ENCODE measurements at places on chromosomes 7 and 10. TPM values are rescaled to one million over a fixed set of nuclear protein-coding genes. Genes with fewer than 3 reads are reported as not detected.

GRCh38 chr7:158343526-158343925 lies 244.1 kb downstream of the PTPRN2 start:
- no peak for DNase-seq

DNA sequence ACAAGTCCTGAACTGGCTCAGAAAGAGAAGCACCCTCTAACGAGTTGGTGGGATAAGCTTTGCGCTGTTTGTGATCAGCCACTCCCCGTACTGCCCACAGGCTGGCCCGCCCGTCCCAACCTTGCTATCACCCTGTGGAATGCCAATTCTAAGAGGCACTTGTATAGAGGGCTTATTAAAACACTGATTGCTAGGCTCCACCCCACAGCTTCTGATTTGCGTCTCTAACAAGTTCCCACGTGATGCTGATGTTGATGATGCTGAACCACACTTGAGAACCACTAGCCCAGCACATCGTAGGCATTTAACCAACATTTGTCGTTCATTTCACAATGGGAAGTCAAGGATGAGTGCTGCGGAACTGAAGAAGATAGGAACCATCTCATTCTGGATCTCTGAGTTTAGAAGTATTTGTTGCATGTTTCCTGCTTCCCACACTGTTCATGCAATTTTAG lies 12.7 kb upstream of the GSAP start:
- no peak for DNase-seq

DNA sequence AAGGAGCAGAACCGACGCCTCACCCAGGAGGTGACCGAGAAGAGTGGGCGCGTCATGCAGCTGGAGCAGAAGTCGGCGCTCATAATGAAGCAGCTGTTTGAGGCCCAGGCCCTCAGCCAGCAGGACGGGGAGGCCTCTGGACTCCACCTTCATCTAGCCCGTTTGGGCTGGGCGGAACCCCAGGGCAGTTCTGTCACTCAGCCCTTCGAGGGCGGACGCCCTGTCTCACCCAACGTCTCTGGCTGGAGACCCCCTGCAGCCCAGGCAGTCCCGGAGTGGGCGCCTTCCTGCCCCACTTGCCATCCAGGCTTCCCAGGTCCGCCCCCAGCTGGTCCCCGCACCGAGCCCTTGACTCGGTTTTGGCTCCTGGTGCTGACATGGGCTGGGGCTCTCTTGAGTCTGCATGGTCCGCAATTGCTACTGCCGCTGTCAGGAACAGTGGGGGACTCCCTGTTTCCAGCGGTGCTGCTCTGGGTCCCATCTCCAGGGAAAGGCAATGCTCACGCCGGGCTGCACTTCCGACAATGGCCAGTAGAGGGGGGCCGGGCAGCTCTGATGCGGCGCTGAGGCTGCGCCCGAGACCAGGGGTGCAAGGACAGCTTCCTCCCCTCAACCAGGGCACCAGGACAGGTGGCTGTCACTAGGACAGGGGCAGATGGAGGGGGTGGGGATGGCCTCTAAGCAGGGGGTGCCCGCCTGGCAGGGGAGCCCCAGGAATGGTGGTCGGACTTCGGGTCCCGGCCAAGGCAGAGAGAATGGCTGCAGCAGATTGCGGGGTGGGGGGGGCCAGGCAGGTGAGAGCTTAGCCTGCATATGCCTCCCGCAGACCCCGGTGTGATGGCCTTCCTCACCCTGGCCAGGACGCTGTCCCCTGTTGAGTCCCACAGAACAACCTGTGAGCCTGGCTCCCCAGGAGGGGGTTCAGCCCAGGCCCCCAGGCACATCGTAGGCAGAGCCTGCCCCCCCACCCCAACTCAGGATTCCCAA lies 71.2 kb upstream of the KCTD7 start:
- DNase-seq: peak; percentile 84

DNA sequence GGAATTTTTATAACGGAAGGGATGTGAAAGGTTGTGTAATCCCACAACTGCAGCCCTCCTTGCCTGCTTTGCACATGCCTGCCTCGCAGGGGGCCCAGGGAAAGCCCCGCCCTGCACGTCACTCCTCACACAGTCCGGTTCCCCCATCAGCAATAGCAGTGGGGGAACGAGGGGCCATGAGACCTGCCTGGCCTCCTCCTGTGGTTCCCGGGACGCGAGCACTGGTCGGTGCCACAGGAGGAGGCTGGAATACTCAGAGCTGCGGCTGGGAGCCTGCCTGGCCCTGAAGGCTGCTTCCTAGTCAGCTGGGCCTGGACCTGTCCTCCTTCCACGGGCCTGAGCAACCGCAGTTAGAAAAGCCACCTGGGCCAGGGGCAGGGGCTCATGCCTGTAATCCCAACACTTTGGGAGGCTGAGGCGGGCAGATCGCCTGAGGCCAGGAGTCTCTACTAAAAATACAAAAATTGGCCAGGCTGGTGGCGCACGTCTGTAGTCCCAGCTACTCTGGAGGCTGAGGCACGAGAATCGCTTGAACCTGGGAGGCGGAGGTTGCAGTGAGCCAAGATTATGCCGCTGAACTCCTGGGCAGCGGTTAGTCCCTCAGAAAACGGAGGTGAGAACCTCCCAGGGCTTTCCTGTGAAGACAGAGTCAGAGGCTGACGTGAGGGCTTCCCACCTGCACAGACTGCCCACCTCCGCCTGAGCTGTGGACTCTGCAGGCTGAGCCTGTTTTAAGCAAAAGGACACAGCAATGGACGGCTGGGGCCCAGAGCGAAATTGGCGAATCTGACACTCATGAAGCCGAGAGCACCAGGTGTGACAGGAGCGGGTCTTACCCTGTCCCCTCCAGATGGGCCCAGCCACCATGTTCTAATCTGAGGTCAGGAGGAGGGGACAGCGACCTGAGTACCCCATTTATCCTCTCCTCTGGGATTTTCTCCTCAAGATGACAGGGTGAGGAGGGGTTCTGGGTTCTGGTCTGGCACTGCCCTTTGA lies 52.9 kb downstream of the VIPR2 start:
- DNase-seq: no peak

- peak; percentile 90 for DNase-seq
Measured at GRCh38 chr10:110398419-110399105, 93.8 kb upstream of the SMNDC1 start.

DNA sequence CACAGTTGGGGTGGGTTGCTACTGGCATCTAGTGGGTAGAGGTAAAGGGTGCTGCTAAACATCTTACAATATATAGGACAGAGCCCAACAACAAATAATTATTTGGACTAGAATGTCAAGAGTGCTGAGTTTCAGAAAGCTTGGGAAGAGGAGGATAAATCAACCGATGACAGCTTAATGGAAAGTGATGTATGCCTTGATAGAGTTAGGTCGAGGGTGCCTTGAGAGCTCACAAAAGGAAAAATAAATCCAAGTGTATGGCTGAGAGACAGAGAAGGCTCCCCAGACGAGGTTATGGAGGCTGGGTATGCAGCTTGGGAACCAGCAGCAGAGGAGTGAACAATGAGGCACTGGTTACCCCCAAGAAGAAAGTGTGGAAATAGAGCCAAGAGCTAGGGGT lies 211.1 kb downstream of the HDAC9 start:
- no peak for DNase-seq

DNA sequence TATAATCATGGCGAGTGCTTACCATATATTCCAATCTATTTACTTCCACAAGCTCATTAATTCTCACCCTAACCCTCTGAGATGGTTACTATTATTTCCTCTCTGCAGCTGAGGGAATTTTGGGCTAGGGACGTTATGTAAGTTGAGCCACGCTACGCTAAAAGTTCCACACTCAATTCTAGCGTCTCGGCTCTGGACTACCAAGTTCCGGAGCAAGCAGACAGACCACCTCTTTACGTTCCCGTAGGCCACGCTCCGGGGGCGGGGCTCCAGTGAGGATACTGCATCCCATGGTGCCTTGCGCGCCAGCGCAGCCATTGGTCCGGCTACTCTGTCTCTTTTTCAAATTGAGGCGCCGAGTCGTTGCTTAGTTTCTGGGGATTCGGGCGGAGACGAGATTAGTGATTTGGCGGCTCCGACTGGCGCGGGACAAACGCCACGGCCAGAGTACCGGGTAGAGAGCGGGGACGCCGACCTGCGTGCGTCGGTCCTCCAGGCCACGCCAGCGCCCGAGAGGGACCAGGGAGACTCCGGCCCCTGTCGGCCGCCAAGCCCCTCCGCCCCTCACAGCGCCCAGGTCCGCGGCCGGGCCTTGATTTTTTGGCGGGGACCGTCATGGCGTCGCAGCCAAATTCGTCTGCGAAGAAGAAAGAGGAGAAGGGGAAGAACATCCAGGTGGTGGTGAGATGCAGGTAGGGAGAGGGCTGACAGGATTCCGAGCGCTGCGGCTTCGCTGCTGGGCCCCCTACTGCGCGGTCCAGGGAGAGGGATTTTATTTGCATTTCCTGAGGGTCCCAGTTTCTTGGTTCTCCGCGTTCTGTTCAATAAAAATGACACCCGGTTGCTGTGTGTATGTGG lies at the start of gene KIF11:
KIF11 (plus strand) TSS at position 370 of the 858 bp plus-strand sequence; CDS start at position 616, 246 bp downstream.
- DNase-seq: peak; percentile 98

DNA sequence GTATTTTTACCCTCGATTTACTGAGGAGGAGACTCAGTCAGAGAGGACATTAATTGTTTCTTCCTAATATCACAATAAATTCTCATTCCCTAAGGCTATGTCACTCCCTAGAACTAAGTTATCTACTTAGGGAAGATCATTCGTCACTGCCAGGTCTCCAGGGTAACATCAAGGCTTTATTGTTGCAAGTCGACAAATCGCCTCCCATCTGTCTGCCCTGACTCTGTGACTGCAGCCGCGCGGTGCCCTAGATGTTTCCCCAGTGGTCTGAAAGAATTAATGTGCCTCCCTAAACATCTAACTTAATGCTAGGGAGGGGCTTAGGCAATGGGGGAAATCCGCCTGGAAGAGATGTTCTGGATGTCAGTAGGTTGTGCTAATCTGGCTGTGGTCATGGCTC lies 558.8 kb upstream of the C7orf33 start:
- DNase-seq: no peak

- no peak for DNase-seq
Measured at GRCh38 chr10:133459454-133460207, 5.9 kb downstream of the SCART1 start.

GRCh38 chr10:106615081-106615480 lies 549.4 kb downstream of the SORCS1 start:
- no peak for DNase-seq

DNA sequence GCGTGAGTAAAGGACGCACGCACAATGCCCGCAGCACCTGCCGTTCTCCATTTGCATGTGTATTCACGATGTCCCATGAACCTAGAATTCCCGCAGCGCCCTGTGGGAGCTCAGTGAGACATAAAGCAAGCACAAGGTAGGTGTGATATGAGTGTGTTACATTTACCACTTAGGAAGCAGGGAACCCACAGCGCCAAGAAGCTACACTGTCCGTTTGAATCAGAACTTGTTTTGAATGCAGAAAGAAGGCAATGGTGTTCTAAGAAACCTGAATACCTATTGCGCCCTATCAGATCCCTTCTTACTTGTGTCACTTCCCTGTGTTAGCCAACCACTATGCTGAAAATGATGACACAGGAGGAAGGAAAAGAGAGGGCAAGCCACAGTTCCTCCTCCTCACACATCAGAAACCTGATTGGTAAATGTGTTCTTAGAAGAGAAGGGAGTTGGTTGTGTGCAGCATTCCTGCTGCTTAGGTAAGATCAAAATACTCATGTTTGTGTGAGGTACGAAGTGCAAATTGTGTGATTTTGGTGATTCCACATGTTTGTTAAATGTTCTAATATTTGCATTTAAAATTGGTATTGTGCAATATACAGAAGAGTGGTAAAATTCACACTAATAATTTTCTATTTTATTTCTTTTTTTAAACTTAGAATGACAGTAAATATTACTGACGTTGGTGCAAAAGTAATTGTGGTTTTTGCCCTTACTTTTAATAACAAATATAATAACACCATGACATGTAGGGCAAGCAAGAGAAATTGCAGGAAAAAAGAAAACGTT lies 185.4 kb downstream of the SEC23IP start:
- no peak for DNase-seq

DNA sequence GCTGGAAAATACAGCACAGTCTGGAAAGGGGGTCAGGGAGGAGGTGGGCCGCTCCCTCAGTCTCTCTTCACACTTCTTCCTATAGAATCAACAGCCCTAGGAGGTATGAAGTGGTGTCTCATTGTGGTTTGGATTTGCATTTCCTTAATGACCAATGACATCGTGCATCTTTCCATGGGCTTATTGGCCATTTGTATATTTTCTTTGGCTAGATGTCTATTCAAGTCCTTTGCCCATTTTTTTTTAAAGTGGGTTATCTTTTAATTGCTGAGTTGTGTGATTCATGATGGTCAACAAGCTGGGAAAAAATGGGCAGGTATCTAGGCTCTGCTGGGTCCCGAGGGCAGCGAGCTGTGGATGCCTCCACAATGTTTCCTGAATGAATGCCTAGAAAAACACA lies 29.1 kb downstream of the TMEM130 start:
- DNase-seq: no peak

DNA sequence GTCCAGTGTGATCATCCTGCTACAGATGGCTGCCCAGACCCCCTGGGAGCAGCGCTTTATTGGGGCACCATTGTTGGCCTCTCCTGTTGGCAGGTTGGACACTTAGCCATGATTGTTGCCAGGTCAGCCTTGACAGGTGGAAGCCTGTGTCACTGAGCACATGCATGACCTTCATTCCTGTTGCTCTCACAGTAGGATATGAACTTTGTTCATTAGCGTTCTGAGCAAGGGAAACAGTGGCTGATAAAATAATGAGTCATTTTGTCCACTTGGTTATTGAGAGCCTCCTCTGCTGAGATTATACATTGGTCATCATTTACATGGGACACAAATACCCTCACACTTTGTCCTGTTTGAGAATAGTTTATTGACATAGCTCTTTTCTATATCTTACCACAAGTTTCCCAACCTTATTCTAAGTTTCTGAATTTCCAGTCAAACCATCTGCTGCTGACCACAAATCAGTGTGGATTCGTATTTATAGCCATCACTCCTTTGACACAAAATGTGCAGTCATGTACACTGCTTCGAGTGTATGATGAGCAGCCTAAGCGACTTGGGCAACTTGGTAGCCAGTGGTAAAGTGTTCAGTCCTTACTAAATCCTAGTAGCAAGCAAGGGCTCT lies 102.6 kb downstream of the TPST1 start:
- DNase-seq: no peak

The CNPY1 gene
- total RNA-seq: not detected

The EBF3 gene
- 0.78 TPM for total RNA-seq

The IDE gene
- 40.4 TPM for total RNA-seq

The CYP2C18 gene
- total RNA-seq: 4.9 TPM

The NPFFR1 gene
- total RNA-seq: 0.15 TPM

The OPALIN gene
- not detected for total RNA-seq

The ANXA8L1 gene
- total RNA-seq: not detected

The ATXN7L1 gene
- total RNA-seq: 22.1 TPM

The LEP gene
- 0.75 TPM for total RNA-seq

The SPAG6 gene
- total RNA-seq: not detected

The FZD1 gene
- total RNA-seq: 7.4 TPM

Data from left colon (tissue), 2 donors.